Activated naive CD4-positive, alpha-beta T cell (primary cell): ENCODE measurements at places on chromosomes 12 and 14.

DNA sequence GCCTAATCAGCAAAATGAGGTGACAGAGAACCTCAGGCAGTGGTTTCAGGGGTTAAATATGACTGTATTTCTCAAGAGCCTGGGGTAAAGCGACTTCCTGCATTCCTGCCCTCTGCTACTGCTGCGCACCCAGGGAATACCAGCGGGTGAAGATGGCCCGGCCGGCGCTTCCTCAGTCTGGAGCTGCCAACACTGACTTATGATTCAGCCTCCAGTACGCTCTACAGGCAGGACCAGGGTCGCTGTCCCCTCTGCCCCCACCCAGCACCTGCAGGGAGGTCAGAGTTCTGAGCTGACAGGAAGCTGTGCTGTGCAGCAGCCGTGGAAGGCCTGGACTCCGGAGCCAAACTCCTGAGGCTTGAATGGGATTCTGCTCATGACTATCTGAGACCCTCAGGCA lies 127.9 kb downstream of the PIWIL1 start:
- DNase-seq: no peak

DNA sequence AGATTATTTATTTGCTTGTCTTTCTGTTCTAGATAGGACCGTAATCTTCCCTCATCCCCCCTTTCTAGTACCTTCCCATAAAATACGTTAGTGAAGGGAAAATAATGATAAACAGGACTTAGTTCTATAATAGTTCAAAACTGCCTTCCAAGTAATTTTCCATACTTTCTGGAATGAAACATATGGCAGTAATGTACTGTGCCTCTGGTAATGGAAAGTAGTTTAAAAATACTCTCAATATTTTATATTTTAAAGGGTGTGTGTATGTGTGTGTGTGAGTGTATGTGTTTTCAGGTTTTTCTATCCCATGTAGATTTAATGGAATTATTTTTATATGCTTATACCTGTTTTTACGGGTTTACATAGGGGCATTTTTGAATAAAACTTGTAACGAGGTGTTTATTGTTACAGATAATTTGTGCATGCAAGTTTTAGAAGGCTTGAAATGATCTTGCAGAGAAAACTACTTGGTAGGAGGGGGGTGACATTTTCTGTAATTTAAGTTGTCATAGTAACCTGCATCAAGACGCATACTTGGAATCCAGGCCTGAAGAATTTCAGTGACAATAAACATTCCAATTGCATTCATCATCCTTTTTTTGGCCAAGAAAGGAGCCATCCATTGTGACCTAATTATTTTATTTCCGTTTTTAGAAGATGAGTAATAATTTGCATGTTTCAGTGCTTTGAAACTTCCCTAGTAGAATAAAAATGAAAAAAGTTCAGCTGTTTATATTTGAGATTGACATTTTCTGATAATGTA lies 38.9 kb downstream of the RASSF8 start:
- DNase-seq: no peak

- no peak for DNase-seq
Measured at GRCh38 chr14:64421166-64421565, 33.0 kb downstream of the MTHFD1 start.

DNA sequence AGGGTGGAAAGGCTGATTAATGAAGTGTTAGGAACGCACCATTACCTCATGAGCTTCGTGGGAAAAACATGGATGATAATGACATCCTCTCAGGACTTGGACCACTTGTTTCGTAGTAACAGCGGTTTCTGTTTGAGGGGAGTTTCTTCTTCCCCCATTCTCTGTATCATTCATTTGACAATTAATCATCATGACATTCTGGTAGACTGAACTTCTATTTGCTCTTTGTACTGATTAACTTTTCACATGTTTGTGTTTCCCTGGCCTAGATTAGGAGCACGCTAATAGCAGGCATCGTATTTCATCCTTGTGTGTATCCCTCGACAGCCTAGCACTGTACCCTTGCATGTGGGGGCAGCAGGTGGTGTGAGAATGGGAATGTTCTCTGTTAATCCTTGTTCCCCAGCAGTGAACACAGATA lies 8.0 kb downstream of the LRRC74A start:
- DNase-seq: no peak
